ENCODE measurements at places on chromosomes 12 and 14. TPM values are rescaled to one million over a fixed set of nuclear protein-coding genes. Genes with fewer than 3 reads are reported as not detected.

- no peaks in the 10 kb centered on the region for H3K36me3 ChIP-seq
- no peak overlapping the region for H3K27ac ChIP-seq
- H3K27me3 ChIP-seq: no peaks in the 10 kb centered on the region
- no peak for DNase-seq
- H3K4me1 ChIP-seq: no peaks in the 10 kb centered on the region
Measured at GRCh38 chr12:127809275-127809674, 457.7 kb upstream of the TMEM132C start.

DNA sequence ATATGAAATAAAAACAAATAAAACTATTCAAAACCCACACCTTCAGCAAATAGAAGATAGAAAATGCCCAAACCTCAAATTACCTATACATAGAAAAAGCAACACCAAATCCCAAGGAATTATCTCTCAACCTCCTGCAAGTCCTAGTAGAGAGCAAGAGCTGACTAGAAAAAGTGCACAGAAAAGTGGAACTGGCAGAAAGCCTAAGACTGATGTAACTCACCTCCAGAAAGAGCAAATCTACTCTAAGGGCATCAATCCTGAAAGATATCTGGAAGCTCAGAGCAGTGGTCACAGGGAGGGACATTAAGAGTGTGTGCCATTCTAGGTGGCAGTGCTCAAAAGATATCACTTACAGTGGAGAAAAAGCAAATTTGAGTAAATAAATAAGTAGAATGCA lies 62.1 kb upstream of the PLEKHG7 start:
- no peaks in the 10 kb centered on the region for H3K27me3 ChIP-seq
- H3K27ac ChIP-seq: no peak overlapping the region
- H3K36me3 ChIP-seq: no peaks in the 10 kb centered on the region
- no peak overlapping the region for H3K4me3 ChIP-seq
- H3K4me1 ChIP-seq: no peaks in the 10 kb centered on the region

GRCh38 chr14:24286996-24287395 lies 12.6 kb downstream of the DHRS1 start:
- H3K27ac ChIP-seq: no peak overlapping the region
- H3K4me3 ChIP-seq: no peak overlapping the region
- H3K27me3 ChIP-seq: no peaks in the 10 kb centered on the region
- DNase-seq: no peak
- H3K36me3 ChIP-seq: peaks cover 36% of the 10 kb centered on the region
- peaks cover 10% of the 10 kb centered on the region for H3K4me1 ChIP-seq

DNA sequence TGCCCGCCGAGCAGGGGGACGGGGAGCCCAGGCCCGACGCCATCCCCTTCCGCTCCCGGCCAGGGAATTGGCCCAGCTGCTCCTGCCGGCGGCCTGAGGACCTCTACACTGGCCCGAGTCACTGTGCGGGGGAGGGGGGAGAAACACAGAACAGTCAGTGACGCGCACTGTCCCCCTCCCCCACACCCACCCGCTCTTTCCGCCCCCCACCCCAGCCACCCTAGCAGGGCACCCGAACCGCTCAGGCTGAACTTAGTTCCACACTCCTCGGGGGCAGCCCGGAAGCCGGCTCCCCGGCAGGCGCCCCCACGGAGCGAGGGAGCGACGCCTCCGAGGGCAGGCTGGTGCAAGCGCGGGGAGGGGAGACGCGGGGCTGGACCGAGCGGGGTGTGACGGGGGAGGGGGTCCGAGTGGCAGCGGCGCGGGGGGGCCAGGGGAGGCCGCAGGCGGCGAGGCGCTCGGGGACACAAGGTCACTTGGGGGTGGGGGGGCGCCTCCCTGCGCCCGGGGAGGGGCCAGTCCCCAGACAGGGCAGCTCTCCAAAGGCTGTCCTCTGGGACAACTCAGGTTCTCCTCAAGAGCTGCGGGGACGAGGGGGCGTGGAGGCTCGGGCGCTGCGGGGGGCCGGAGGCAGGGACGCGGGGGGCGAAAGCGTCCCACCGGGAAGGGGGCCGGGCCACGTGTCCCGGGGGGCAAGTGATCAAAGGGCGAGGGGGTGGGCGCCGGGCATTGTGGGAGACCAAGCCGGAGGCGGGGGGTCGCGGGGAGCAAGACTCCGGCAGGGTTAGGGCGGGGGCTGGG lies 648 bp downstream of the CHD4 start:
- peak overlapping the region; percentile 76 for H3K4me3 ChIP-seq
- DNase-seq: no peak
- H3K4me1 ChIP-seq: peaks cover 43% of the 10 kb centered on the region

DNA sequence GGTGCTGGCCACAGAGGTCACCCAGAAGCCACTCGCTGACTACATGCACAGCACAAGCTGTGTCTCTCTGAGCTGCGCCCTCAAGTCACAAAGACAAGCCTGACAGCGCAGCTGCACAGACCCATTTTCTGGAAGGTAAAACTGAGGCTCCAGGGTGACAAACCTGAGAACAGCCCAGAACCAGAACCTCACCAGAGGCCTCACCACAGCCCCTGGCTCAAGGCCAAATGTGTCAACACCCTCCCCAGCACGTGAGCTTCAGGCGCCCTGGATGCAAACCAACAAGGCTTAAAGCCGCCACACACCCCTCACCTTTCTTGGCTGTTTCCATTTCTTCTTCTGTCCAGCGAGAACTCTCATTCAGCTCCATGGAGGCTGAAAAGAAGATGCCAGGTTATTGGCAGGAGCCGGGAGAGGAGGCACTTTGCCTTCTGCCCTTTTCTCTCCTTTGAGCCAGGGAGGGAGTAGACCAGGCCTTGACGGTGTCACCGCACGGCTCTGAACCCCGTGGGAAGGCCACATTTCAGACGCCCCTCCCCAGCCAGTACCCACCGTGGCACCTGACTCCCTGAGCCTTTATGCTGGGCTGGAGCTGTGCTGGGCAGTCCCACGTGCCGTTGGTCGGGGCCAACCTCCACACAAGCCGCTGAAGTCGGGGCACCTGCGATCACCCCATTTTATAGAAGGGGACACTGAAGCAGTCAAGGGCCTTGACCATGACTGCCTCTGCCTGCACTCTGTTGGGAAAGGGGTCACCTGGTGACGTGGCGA lies 103.1 kb downstream of the RFLNA start:
- no peak for DNase-seq
- no peak overlapping the region for H3K27ac ChIP-seq
- H3K36me3 ChIP-seq: peaks cover 96% of the 10 kb centered on the region
- H3K4me3 ChIP-seq: no peak overlapping the region
- H3K4me1 ChIP-seq: peaks cover 12% of the 10 kb centered on the region
- no peaks in the 10 kb centered on the region for H3K27me3 ChIP-seq

DNA sequence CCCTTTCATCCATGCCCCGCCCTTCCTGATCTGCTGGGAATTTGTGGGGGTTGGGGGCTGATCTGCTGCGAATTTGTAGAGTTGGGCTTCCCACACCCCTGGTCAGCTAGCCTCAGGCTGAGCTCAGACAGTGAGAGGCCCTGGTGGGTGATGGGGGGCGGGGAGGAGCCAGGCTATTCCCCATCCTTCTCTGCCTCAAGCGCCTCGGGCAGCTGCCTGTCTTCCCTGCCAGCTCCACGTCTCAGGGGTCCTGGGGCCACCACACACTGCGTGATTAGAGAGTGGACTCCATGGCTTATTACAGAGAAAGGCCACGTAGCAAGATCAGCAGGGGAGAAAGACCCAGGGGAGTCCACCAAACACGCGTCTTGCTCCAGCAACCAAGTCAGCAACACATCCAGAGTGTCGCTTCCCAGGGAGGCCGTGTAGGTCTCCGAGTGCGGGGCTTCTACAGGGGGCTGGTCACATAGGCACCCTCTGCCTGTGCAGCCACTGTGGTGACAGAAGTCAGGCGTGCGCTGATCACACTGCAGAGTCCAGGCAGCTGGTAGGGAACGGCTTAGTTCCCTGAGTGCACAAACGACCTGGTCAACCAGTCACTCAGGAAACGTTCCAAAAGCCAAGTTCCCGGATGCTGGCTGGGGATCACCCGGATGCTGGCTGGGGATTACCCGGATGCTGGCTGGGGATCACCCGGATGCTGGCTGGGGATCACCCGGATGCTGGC lies 254.4 kb upstream of the SFSWAP start:
- DNase-seq: no peak
- H3K36me3 ChIP-seq: no peaks in the 10 kb centered on the region
- no peaks in the 10 kb centered on the region for H3K27me3 ChIP-seq
- no peaks in the 10 kb centered on the region for H3K4me1 ChIP-seq
- no peak overlapping the region for H3K4me3 ChIP-seq

DNA sequence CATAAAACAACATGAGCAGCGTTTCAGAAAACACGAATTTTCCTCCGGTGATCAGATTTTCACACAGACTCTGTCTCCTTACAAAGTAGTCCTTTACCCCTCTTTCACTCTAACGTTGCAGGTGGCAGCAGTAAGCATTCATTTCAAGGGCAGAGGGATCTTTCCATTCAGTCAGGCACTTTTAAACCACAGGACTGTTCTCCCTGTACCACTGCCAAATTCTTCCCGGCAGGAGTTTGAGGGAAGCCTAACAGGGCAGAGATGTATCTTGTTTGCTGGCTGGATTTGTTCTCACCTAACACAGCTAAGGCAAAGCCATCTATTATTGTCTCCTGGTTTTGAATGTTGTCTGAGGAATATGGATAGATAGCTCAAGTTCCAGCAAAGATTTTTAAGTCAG lies 1187.3 kb upstream of the SEL1L start:
- no peak for DNase-seq
- H3K4me1 ChIP-seq: no peaks in the 10 kb centered on the region
- H3K27me3 ChIP-seq: no peaks in the 10 kb centered on the region
- H3K4me3 ChIP-seq: no peak overlapping the region

GRCh38 chr12:27521981-27522380 lies 2.0 kb upstream of the PPFIBP1 start:
- H3K27ac ChIP-seq: no peak overlapping the region
- peaks cover 12% of the 10 kb centered on the region for H3K4me1 ChIP-seq
- no peak for DNase-seq
- no peaks in the 10 kb centered on the region for H3K36me3 ChIP-seq
- H3K4me3 ChIP-seq: no peak overlapping the region
- no peaks in the 10 kb centered on the region for H3K27me3 ChIP-seq

GRCh38 chr14:49582113-49582977 lies 3.8 kb downstream of the RPS29 start:
- no peaks in the 10 kb centered on the region for H3K27me3 ChIP-seq
- no peak overlapping the region for H3K4me3 ChIP-seq
- peaks cover 4% of the 10 kb centered on the region for H3K4me1 ChIP-seq
- no peak for DNase-seq

DNA sequence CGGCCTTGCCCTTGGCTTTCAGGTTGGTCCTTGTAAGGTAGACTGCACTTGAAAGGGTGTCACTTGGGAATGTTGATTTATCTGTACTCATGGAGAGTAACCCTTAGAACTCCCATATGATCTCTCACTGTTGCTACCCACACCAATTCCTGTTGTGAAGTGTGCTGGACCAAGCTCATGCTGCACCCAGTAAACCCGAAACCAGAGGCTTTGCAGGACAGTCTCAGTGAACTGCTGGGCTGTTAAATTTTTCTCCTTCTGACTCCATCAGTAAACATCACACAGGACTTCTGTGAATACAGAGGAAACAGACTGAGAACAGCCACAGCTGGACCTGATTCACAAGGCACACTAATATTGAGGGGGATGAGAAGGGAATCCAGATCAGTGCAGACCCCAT lies 783.0 kb downstream of the TMEM121 start:
- H3K4me1 ChIP-seq: no peaks in the 10 kb centered on the region
- no peaks in the 10 kb centered on the region for H3K27me3 ChIP-seq
- H3K27ac ChIP-seq: no peak overlapping the region
- H3K4me3 ChIP-seq: no peak overlapping the region
- no peak for DNase-seq
- H3K36me3 ChIP-seq: no peaks in the 10 kb centered on the region

GRCh38 chr12:3611860-3612703 lies 121.1 kb downstream of the PRMT8 start:
- H3K36me3 ChIP-seq: peaks cover 20% of the 10 kb centered on the region
- no peak overlapping the region for H3K27ac ChIP-seq
- H3K27me3 ChIP-seq: no peaks in the 10 kb centered on the region
- no peak for DNase-seq
- no peak overlapping the region for H3K4me3 ChIP-seq

DNA sequence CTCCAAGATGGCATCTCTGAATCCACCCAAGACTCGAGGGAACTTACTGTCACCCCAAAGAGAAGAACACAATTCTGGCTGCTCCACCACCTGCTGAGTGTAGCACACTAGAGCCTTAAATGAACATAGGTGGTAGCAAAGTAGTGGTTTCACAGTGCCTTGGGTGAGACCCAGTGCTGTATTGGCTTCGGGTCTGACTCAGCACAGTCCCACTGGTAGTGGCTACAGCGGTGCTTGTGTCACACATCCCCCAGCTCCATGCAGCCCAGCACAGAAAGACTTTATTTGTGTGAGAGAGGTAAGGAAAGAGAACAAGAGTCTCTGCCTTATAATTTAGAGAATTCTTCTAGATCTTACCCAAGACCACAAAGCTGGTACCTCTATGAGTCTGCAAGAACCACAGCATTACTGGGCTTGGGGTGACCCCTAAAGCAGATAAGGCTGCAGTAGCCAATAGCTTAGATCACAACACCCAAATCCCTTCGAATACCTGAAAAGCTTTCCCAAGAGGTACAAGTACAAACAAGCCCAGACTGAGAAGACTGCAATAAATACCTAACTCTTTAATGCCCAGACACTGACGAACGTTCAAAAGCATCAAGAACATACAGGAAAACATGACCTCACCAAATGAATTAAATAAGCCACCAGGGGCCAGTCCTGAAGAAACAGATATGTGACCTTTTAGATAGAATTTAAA lies 83.3 kb upstream of the SLC38A4 start:
- H3K4me3 ChIP-seq: no peak overlapping the region
- no peak overlapping the region for H3K27ac ChIP-seq
- no peaks in the 10 kb centered on the region for H3K36me3 ChIP-seq
- H3K4me1 ChIP-seq: no peaks in the 10 kb centered on the region
- H3K27me3 ChIP-seq: no peaks in the 10 kb centered on the region
- no peak for DNase-seq

NPAS3 gene
- polyA plus RNA-seq: 0.79 TPM

CLEC9A gene
- polyA plus RNA-seq: 2.5 TPM

KRT7 gene
- polyA plus RNA-seq: 15.2 TPM
